Motor neuron (in vitro differentiated cells): ENCODE measurements at places on chromosomes 4 and X. TPM values are rescaled to one million over a fixed set of nuclear protein-coding genes. Genes with fewer than 3 reads are reported as not detected.

Gene CLDN34
- not detected in 2 replicates for total RNA-seq

Gene EDA2R
- 32.6 and 34.6 TPM in 2 replicates for total RNA-seq

DNA sequence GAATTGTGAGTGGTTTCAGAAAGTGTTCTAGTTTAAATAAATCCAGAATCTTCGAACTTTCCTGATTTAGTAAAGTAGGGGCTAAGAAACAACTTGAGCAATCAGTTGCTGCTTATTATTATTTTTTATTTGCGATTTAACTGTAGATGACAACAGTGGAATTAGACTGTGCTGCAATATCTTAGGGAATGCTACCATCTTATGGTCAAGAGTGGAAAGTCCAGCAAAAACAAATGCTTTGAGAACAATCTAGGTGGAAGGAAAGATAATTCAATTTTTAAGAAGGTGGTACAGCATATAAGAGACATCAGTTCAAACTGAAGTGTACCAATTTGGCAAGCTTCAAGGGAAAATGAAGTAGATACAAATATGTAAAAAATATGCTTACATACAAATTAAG lies 73.3 kb downstream of the CYLC1 start:
- no peak for ATAC-seq

- peak; percentile 3 for ATAC-seq
Measured at GRCh38 chr4:108649863-108650211, 562 bp upstream of the OSTC start.

DNA sequence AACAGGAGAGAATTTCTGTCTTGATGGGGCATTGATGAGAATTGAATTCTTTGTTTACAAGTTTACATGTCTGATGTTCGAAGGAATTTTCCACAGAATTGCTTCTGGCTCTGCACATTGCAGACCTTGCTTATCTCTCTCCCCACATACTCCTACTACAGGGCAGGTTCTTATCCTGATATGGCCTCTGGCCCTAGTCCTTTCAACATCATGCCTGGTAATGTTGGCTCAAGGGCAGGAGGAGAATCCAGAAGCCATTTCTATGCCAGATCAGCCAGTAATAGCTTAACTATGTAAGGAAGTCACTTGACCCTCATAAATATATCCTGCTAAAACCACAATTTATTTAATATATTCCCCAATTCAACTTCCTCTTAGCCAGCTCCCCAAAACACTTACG lies 24.3 kb upstream of the TSPAN5 start:
- ATAC-seq, result no peak

- ATAC-seq, result no peak
Measured at GRCh38 chrX:129512409-129512808, 10.9 kb downstream of the SMARCA1 start.

GRCh38 chrX:153968754-153969124 lies 2.9 kb downstream of the HCFC1 start:
- ATAC-seq, result no peak

- no peak for ATAC-seq
Measured at GRCh38 chr4:115834441-115834840, 721.0 kb upstream of the NDST4 start.
